Retina (tissue), 1 donor: ENCODE measurements at places on chromosomes 7 and 10.

GRCh38 chr7:35875292-35875691 is 74.4 kb downstream of the SEPTIN7 start:
- DNase-seq: no peak

DNA sequence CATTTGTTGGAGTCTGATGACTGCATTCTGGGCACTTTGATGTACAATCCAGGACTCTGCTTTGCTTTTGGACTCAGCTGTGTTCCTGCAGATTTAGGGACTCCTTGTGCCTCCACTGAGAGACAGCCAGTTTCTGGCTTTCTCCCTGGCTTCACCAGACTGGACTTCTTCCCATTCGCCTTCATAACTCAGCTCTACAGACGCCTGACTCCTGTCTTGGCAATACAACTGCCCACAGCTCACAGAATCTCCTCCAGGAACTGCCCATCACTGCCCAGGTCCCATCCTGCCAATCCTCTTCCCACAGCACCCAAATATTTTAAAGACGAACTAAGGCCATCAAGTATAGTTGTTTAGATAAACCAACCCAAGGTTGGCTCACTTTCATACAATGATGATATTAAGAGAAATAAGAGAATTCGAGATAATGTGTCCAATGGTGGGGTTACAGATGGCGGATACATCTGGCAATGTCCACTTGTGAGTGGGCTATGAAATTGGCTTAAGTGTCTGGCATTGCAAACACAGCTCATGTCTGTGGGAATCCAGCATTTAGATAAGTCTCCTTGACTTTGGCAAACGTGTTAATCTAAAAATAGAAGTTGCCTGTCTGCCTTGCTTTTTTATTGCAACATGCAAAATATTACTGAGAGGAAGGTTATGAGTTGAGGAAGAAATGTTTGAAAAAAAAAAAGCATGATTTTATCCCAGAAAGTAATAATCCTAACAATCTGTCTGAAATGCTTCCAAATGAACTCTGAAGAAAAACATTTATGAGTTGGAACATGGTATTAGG is 95.1 kb downstream of the ITGA8 start:
- DNase-seq: no peak

DNA sequence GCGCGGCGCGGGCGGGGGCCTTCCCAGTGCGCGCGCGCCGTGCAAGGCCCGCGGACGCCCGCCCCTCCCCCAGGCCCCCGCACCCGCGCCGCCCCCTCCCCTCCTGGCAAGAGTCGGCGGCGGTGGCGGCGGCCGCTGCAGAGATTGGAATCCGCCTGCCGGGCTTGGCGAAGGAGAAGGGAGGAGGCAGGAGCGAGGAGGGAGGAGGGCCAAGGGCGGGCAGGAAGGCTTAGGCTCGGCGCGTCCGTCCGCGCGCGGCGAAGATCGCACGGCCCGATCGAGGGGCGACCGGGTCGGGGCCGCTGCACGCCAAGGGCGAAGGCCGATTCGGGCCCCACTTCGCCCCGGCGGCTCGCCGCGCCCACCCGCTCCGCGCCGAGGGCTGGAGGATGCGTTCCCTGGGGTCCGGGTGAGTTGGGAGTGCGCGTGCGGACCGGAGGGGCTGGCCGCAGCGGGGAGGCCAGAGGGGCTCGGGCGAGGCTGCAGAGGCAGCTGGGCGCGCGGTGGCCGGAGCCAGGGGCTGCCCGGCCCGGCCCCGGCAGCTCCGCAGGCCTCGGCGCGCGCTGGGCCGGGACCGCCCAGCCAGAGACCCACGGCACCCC is at the start of gene BMPR1A:
Gene BMPR1A (plus strand): TSS at position 109 of the 602 bp plus-strand sequence. CDS start 119,400 bp downstream, outside the sequence.
- DNase-seq: peak; percentile 90

- DNase-seq: peak; percentile 49
Measured at GRCh38 chr10:29585488-29585976, 49.2 kb downstream of the SVIL start.

GRCh38 chr7:46032942-46033341 is 111.9 kb upstream of the IGFBP3 start:
- no peak for DNase-seq

- DNase-seq: peak; percentile 87
Measured at GRCh38 chr7:2477447-2478398, 1.5 kb upstream of the GRIFIN start.

- DNase-seq: peak; percentile 72
Measured at GRCh38 chr10:45514291-45515270, 140.6 kb downstream of the ALOX5 start.

DNA sequence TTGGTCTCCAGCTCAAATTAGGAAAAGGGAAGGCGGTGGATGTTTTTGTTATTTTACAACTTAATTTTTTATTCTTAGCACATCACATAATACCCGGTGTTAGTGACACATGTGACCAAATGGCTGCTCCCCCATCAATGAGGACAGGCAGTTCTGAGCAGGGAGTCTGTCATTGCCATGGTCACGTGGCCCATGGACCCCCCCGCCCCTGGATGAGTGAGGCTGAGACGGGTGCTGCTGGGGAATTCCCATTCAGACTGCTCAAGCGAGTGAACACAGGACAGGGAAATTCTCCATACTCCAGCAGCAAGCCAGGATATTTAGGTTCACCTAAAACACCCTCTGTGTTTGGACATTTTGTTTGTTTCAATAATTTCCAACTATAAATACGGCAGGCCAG is 34.7 kb upstream of the SLC35B4 start:
- DNase-seq: no peak

- no peak for DNase-seq
Measured at GRCh38 chr7:14900051-14900450, 2.5 kb downstream of the DGKB start.

DNA sequence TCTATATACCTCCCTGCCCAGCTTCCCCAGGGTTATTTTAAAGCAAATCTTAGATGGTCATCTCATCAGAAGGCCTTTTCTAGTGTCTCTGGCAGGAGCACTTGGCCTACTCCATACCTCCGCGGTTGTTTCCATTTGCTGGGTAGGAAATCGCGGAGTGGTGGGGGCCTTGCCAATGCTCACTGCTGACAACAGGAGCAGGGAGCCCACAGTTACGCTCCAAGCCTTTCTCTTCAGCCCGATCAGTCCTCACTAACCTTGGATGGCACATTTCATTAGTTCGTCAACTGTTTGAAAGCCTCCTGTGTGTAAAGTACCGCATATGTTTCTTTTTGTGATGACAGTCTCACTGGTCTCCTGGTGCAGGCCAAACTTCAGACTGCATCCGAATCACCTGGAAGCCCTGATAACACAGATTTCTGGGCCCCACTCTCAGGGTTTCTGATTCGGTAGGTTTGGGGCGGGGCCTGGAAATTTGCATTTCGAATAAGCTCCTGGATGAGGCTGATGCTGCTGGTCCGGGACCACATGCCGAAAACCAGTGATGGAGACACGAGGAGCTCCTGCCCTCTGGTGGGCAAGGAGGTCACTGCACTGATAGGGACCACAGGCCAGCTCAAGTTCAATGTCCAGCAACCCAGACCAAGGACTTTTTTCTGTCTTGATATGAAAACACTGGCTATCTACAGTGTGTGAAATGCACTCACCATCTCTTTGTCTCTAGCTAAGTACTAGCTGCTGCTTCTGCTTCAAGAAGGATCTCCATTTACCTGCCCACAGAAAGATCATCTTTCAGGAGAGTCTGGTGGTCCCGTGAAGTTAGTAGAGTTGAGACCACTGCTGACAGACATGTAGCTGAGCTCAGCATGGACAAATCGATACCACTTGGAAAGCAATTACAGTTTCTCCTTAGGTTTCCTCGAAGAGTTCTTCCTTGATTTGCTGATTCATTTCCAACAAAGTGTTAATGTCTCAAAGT is 14.0 kb downstream of the LRGUK start:
- peak; percentile 82 for DNase-seq

DNA sequence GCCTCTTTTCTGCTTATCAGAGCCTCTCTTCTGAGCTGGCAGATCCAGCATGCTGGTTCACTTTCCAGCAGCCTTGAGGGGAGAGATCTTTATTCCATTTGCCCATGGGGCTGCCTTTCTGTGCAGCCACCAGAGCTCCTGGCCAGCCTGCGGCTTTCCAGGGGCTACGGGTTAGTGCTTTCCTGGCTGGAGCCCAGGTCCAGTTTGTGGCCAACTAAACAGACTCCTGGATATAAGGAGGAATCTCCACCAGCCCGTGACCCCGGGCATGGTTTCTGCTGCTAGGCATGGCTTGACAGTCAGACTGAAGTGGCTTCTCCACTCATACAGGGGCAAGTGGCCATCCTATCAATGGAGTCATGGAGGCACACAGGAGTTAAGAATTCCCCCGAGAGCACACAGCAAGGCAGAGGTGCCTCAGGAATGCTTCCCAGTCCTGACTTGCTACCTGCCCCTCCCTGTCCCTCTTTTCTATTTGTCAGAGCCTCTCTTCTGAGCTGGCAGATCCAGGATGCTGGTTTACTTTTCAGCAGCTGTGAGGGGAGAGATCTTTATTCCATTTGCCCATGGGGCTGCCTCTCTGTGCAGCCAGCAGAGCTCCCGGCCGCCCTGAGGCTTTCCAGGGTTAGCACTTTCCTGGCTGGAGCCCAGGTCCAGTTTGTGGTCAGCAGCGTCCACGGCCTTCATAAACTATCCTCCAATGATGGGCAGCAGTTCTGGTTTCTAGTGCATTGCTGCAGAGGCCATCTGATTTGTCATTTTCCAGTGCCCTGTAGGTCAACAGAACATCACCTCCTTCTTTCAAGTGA is 35.9 kb downstream of the TSPAN15 start:
- DNase-seq: no peak

DNA sequence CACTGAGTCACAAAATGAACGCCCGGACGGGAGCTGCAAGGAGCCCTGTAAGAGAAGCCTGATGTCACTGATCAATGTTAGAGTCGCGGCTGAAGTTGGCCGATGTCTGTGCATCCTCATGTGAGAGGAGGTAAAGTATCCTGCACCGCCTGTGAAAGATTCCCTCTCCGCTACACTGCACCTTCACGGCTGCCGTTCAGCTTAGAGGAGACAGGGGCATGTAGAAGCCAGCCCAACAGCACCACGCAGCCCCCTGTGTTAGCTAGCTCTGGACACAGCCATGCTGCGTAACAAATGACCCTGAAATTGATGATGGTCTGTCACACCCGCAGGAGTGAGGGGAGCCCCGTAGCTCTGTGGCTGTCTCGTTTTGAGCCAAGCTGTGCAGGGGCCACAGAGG is 81.5 kb upstream of the DIP2C start:
- no peak for DNase-seq

- DNase-seq: no peak
Measured at GRCh38 chr10:68137171-68137570, 27.9 kb downstream of the MYPN start.

GRCh38 chr10:65341323-65341925 is 1584.4 kb upstream of the LRRTM3 start:
- no peak for DNase-seq

DNA sequence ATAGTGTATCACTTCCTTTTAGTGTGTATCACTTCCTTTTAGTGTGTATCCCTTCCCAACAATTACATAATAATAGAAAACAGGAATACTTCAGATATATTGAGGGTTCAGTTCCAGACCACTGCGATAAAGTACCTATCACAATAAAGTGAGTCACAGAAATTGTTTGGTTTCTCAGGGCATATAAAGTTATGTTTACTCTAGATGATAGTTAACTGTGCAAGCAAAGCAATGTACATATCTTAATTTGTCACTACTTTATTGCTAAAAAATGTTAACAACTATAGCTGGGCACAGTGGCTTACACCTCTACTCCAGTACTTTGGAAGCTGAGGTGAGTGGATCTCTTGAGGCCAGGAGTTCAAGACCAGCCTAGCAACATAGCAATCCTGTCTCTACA is 938.4 kb downstream of the CCSER2 start:
- no peak for DNase-seq

GRCh38 chr7:133157045-133157444 is 75.2 kb upstream of the CHCHD3 start:
- no peak for DNase-seq

DNA sequence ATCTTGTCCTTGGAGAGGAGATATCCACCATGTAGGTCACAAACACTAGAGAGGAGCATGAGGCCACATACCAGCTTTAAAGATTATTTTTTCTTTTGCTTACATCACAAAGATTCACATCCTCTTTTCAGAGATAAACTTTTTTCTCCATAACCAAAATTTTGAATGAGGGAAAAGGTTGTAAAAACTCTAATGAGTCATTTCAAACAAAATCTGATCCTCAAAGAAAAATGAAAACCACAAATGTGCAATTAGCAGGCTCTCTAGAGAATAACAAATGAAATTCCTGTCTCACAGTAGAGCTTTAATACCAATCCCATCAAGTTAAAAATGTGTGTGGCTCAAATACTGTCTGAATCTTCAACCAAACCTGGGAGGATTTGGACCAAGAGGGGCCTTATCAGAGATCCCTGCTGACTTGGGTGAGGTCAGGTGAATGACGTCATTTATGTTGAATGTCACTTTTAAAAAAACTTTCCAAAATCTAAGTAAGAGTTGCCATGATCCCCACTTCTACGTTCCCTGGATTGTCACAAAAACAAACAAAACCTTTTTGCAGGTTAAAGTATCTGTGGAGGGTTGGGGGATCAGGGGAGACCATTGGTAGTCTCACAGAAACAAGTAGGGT is 261.5 kb upstream of the NPSR1 start:
- no peak for DNase-seq

- no peak for DNase-seq
Measured at GRCh38 chr10:43219848-43220247, 47.0 kb downstream of the RASGEF1A start.
